Mesenchymal stem cell (in vitro differentiated cells and primary cell): ENCODE measurements at places on chromosomes 7 and 10.
A peak's percentile ranks its signal among the peaks of the same experiment; 100 is the strongest.

- H3K27ac ChIP-seq: no peak overlapping the region
- no peak overlapping the region for H3K4me3 ChIP-seq
- H3K36me3 ChIP-seq: no peaks in the 10 kb centered on the region
- no peaks in the 10 kb centered on the region for H3K4me1 ChIP-seq
Observed at GRCh38 chr7:6359734-6360133, 87.3 kb upstream of the CYTH3 start.

- DNase-seq: no peak
- no peaks in the 10 kb centered on the region for H3K36me3 ChIP-seq
- H3K27ac ChIP-seq: no peak overlapping the region
- no peak overlapping the region for H3K4me3 ChIP-seq
- H3K4me1 ChIP-seq: no peaks in the 10 kb centered on the region
Observed at GRCh38 chr7:132154695-132155471, 421.4 kb downstream of the PLXNA4 start.

- H3K4me1 ChIP-seq: no peaks in the 10 kb centered on the region
- no peak overlapping the region for H3K4me3 ChIP-seq
- H3K36me3 ChIP-seq: no peaks in the 10 kb centered on the region
- no peak overlapping the region for H3K27ac ChIP-seq
Observed at GRCh38 chr10:67173787-67174186, 248.0 kb downstream of the LRRTM3 start.

- H3K4me1 ChIP-seq: no peaks in the 10 kb centered on the region
- no peak overlapping the region for H3K4me3 ChIP-seq
- no peak overlapping the region for H3K27ac ChIP-seq
Observed at GRCh38 chr10:113914956-113915355, 60.5 kb downstream of the NHLRC2 start.

- H3K27ac ChIP-seq: peak overlapping the region; percentile 99
- H3K4me3 ChIP-seq: peak overlapping the region; percentile 67
- peaks cover 43% of the 10 kb centered on the region for H3K36me3 ChIP-seq
- H3K4me1 ChIP-seq: peaks cover 61% of the 10 kb centered on the region
Observed at GRCh38 chr10:79398642-79399041, 46.8 kb downstream of the ZCCHC24 start.

DNA sequence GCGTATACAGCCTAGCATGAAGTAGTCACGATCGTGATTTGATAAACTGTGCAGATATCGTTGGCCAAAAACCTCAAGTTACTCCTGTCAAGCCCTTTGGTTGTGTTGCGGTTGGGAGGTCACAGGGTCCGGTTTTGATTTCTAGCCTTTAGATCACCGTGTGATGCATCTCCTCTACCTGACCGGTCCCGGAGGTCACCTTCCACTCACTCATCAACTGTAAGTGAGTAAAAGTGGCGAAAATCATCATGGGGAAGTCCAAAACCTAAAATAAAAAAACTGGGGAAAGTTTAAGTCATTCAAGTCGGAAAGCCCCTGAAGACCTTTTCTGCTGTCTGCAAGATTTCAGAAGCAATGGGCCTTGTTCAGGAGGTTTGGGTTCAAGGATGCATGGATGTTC, 62.8 kb downstream of the ADARB2 start:
- H3K27me3 ChIP-seq: no peaks in the 10 kb centered on the region
- peaks cover under 1% of the 10 kb centered on the region for H3K4me1 ChIP-seq
- H3K36me3 ChIP-seq: no peaks in the 10 kb centered on the region
- H3K4me3 ChIP-seq: no peak overlapping the region
- no peak for DNase-seq
- H3K27ac ChIP-seq: no peak overlapping the region

DNA sequence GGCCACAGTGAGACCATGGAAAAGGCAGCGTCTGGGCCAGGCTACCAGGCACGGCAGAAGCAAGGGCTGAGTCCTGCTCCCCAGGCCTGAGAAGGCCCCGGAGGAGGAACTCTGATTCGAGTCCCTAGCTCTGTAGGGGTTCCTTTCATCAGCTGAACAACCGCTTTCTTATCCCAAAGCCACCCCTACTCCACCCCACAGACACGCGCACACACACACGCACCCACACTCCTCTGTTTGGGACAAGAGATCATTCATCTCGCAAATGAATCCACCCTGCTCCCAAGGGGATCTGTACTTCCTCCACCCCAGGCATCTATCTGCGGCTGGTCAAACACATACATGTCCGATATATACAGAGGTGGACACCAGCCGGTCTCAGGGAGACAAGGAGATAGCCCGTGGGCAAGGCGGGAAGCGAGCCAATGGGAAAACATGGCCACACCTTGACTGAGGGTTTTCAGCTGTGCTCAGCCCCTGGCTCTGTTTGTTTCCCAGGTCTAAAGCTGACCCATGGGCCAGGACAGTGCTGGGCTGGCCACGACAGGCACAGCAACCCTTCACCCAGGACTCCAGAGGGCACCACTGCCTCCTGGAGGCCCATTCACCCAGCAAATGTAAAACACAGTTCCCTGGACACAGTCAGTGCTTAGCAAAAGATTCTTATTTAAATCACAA, 7.3 kb downstream of the ZCCHC24 start:
- DNase-seq: no peak
- no peak overlapping the region for H3K27ac ChIP-seq
- peaks cover 65% of the 10 kb centered on the region for H3K4me1 ChIP-seq
- H3K4me3 ChIP-seq: no peak overlapping the region

DNA sequence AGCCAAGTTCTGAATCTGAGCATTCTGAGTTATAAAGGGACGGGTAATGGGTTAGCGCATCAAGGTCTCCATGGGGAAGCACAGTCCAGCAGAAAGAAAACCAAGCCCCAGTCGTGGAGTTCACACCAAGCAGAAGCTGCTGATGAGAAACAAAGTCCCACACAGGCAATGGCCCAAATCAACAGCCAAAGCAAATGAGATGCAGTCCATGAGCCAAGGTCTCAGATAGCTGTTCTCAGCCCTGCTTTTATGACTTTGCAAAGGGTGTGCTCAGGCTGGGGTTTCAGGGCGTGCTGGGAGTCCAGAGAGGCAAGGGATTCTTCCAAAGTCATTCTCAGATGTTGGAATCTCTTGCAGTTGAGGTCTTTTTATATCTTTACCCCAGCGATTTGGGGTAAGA, 32.0 kb downstream of the THNSL1 start:
- H3K4me3 ChIP-seq: peak overlapping the region; percentile 48
- H3K27me3 ChIP-seq: peaks cover 10% of the 10 kb centered on the region
- H3K4me1 ChIP-seq: no peaks in the 10 kb centered on the region
- no peaks in the 10 kb centered on the region for H3K36me3 ChIP-seq
- no peak for DNase-seq

GRCh38 chr7:143381427-143382125, 431 bp downstream of the ZYX start:
- H3K27me3 ChIP-seq: no peaks in the 10 kb centered on the region
- H3K4me1 ChIP-seq: peaks cover 39% of the 10 kb centered on the region
- peak; percentile 73 for DNase-seq
- peak overlapping the region; percentile 91 for H3K27ac ChIP-seq
- peaks cover 43% of the 10 kb centered on the region for H3K36me3 ChIP-seq

DNA sequence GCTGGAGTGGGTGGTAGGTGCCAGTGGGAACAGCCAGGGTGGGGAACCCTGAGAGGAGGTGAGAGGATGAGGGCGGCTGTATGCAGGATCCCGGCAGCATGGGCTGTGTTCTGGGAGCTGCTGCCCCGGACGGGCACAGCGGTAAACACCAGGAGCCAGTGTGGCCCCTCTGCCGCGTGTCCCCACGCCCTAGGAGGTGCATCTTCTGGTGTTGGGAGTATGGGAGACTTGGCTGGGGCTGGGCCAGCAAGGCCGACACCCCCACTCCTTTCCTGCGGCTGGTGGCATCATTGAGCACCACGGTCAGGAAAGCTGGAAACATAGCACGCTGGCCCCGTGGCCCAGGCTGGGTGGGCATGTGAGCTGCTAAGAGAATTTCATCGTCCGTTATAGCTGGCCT, 24.4 kb upstream of the JAKMIP3 start:
- DNase-seq: no peak
- no peaks in the 10 kb centered on the region for H3K36me3 ChIP-seq
- H3K4me1 ChIP-seq: peaks cover 13% of the 10 kb centered on the region
- peaks cover 77% of the 10 kb centered on the region for H3K27me3 ChIP-seq
- no peak overlapping the region for H3K4me3 ChIP-seq

- H3K27me3 ChIP-seq: no peaks in the 10 kb centered on the region
- peaks cover 1% of the 10 kb centered on the region for H3K4me1 ChIP-seq
- H3K4me3 ChIP-seq: no peak overlapping the region
- H3K36me3 ChIP-seq: no peaks in the 10 kb centered on the region
Observed at GRCh38 chr10:45575966-45576597, 96.5 kb downstream of the ZFAND4 start.

DNA sequence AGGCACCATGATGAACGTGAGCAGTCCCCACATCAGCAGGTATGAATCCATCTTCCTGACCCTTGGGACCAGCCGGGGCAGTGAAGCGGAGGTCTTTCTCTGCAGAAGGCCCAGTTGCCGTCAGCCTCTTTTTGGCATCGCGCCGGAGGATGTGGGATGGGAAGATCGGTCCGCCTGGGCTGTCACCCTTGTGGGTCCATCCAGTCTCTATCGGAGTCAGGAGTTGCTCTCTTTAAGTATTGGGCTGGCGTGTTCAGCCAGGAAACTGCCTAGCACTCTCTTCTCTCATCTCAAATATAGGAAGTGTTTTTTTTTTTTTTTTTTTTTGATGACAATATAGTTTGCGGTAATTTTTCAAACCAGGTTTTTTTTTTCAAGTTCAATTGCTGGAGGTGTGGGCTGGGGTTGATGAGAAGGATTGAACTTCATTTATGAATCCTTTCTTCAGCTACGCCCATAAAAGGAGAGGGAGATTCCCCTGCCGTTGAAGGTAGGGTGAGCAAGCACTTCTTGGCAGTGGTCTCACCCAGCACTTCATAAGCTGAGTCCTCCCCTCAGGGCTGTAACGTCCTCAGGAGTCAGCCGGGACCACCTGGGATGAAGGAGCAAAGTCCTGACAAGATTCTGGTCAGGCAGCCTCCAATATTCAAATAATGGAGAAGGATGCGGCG, at the start of gene IL2RA:
Gene IL2RA (minus strand): TSS at position 267 of the 671 bp plus-strand sequence. CDS start 216 bp downstream, at position 51.
- H3K27me3 ChIP-seq: peaks cover 6% of the 10 kb centered on the region
- no peaks in the 10 kb centered on the region for H3K36me3 ChIP-seq
- H3K4me1 ChIP-seq: no peaks in the 10 kb centered on the region

- no peaks in the 10 kb centered on the region for H3K36me3 ChIP-seq
- H3K27me3 ChIP-seq: no peaks in the 10 kb centered on the region
- H3K4me1 ChIP-seq: no peaks in the 10 kb centered on the region
Observed at GRCh38 chr7:140883378-140883777, 41.4 kb downstream of the BRAF start.

DNA sequence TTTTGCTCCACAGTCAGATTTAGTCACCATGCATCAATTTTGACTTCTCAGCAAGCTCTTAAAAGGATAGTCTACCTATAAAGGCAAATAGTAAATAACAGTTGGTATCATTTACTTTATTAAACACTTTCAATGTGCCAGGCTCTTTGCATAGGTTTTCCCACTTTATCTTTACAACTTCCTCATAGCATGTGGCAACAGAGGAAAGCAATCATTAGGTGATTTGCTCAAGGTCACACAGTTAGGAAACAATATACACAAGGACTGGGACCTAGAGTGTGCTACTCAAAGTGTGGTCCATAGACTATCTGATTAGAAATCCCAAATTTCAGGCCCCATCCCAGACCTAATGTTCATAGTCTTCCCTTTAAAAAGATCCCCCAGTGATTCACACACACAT, 212.3 kb downstream of the MTERF1 start:
- no peaks in the 10 kb centered on the region for H3K36me3 ChIP-seq
- H3K4me3 ChIP-seq: no peak overlapping the region
- DNase-seq: no peak
- no peaks in the 10 kb centered on the region for H3K27me3 ChIP-seq
- H3K4me1 ChIP-seq: no peaks in the 10 kb centered on the region
- no peak overlapping the region for H3K27ac ChIP-seq

DNA sequence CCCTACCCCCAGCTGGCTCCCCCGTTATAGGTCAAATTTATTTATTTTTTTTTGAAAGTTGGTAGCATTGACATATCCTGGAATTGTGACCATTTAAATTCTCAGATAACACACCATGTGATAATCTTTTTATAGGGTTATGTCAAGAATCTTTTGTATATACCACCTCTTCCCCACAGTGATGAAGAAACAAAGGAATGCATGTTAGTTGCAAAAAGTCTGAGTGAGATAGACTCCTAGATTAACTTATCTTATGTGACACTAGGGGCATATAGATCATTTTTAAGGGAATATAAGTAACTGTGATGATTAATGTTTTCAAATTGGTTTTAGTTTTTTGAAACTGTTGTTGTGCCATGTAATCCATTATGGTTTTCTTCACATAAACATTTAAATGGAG, 68.3 kb downstream of the MLLT10 start:
- H3K27me3 ChIP-seq: no peaks in the 10 kb centered on the region
- no peak overlapping the region for H3K27ac ChIP-seq
- peaks cover 46% of the 10 kb centered on the region for H3K36me3 ChIP-seq
- no peak for DNase-seq
- H3K4me3 ChIP-seq: no peak overlapping the region

GRCh38 chr7:87129332-87129731, 22.9 kb upstream of the DMTF1 start:
- no peak overlapping the region for H3K27ac ChIP-seq
- H3K27me3 ChIP-seq: no peaks in the 10 kb centered on the region
- H3K36me3 ChIP-seq: no peaks in the 10 kb centered on the region

DNA sequence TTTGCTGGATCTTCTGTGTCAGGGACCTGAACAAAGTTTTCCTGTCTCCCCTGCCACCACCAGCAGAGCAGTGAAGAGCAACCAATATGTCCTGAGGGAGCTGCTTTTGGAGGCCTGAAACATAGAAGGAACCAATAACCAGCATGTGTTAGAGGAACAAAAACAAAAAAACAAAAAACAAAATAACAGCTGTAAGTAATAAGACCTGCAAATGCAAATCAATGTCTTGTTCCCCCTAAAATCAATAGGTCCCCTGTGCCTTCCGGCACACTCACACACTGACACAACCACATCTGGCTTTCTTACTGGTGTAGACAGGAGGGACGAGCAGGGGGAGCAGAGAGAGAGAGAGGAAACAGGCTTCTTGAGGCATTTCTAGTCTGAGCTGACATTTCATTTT, 94.1 kb downstream of the NRG3 start:
- no peak for DNase-seq
- H3K27me3 ChIP-seq: no peaks in the 10 kb centered on the region
- no peaks in the 10 kb centered on the region for H3K36me3 ChIP-seq
- no peak overlapping the region for H3K27ac ChIP-seq

- H3K36me3 ChIP-seq: peaks cover 8% of the 10 kb centered on the region
- no peak for DNase-seq
- no peak overlapping the region for H3K4me3 ChIP-seq
- H3K4me1 ChIP-seq: no peaks in the 10 kb centered on the region
- no peak overlapping the region for H3K27ac ChIP-seq
Observed at GRCh38 chr10:99418910-99419624, 11.4 kb downstream of the GOT1 start.

DNA sequence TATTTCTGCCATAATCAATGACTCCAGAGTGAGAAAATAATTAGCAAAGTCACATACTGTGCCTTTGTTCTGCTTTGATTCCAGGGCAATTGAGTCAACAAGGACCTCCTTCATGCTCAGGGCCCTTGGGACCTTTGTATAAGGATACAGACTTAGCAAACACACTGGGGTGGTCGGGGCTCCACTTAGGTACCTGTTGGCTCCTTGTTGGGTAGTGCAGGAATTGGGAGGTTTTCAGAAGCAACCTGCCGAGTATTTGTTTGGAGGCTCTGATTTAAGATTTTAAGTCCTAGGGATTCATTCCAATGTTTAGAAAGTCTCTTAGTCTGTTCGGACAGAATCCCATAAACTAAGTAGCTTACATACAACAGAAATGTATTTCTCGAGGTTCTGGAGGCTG, 3.0 kb downstream of the ADCK2 start:
- no peaks in the 10 kb centered on the region for H3K27me3 ChIP-seq
- H3K36me3 ChIP-seq: peaks cover 39% of the 10 kb centered on the region
- peak overlapping the region; percentile 17 for H3K4me3 ChIP-seq
- DNase-seq: no peak
- no peak overlapping the region for H3K27ac ChIP-seq
- peaks cover 17% of the 10 kb centered on the region for H3K4me1 ChIP-seq
